ENCODE measurements at places on chromosomes 6 and 20.
A peak's percentile ranks its signal among the peaks of the same experiment; 100 is the strongest.

DNA sequence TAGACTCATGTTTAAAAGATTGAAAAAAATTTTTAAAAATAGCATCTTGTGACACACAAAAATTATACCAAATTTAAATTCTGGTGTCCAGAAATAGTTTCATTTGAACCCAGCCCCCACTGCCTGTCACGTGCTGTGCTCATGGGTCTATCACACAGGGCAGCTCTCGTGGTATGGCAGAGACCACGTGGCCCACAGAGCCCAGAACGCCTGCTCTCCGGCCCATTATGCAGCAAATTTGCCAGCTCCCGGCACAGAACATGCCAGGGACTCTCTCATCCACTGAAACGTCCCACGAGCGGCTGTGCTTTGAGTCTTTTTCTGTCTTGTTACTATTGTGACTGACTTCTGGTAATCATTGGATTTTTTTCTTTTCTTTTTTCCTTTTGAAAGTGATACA lies 224.3 kb downstream of the TTLL2 start:
- DNase-seq: no peak

- no peak for DNase-seq
Observed at GRCh38 chr6:158488065-158488464, 71.8 kb upstream of the TMEM181 start.

GRCh38 chr6:2576499-2576898 lies 174.2 kb downstream of the MYLK4 start:
- no peak for DNase-seq

GRCh38 chr6:160068346-160068745 lies 53.3 kb upstream of the SLC22A1 start:
- no peak for DNase-seq

- DNase-seq: no peak
Observed at GRCh38 chr20:53274365-53274764, 302.2 kb downstream of the TSHZ2 start.

GRCh38 chr6:94341173-94341572 lies 921.8 kb upstream of the EPHA7 start:
- no peak for DNase-seq

- DNase-seq: no peak
Observed at GRCh38 chr6:139402876-139403386, 28.5 kb upstream of the CITED2 start.

GRCh38 chr6:163347021-163347446 lies 67.5 kb upstream of the QKI start:
- no peak for DNase-seq

DNA sequence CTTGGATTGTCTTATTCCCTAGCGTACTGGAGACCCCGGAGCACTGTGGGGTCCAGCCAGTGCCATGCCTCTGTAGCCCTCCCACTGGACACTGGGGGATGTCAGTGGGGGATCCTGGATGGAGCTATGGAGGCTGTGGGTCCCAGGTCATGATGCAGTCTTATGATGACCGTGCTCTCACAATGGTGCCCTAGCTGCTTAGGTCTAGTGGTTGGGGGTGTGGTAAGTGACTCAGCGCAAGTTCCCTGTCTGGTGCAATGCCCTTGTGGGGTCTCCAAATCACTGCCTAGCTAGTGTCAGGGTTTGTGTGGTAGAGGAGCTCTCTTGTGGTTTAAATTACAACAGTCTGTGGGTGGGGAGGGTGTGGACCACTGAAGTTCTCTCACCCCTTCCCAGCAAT lies 135.4 kb downstream of the CDC5L start:
- no peak for DNase-seq

GRCh38 chr20:45157962-45158361 lies 16.7 kb upstream of the PI3 start:
- DNase-seq: no peak

- peak; percentile 95 for DNase-seq
Observed at GRCh38 chr6:34496103-34496685, 30.3 kb downstream of the PACSIN1 start.

DNA sequence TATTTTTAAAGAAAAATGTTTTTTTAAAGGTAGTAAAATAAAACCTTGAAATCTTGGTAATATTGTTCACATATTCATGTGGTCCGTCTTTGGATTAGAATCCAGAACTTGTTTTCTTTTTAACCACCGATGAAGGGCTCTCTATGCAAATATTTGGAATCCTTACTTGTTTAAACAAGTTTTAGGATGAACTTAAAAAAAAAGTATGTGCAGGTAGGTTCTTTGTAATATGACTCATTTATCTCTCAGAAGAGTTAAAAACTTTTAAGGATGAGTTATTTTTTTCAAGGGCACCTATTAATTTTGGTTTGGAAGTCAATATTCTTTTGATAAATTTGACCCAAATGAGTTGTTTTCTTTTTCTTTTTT lies 8.9 kb downstream of the DSP start:
- peak; percentile 32 for DNase-seq

DNA sequence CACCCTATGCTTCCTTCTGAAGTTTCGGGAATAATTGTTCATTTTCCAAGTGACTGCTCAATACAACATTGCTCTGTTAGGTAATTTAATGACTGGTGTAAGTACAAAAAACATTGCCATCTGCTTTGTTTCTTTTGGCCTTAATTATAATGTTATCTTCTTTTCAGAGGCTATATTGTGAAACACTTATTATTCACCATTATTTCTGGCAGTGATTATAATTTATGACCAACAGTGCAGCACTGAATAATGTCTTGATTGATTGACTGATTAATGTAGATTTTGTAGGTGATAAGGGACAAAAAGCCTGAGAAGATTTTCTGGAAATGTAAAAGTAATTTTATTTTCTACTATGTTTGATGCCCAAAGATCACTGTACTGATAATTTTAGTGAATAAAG lies 377.7 kb downstream of the PLCB1 start:
- DNase-seq: no peak

- no peak for DNase-seq
Observed at GRCh38 chr6:14673201-14673600, 555.6 kb downstream of the CD83 start.

- no peak for DNase-seq
Observed at GRCh38 chr20:48945840-48946514, 24.5 kb downstream of the ARFGEF2 start.

GRCh38 chr20:3340443-3340842 lies 67.0 kb downstream of the DNAAF9 start:
- no peak for DNase-seq
